ENCODE measurements at places on chromosomes 7 and 10. TPM values are rescaled to one million over a fixed set of nuclear protein-coding genes. Genes with fewer than 3 reads are reported as not detected.

DNA sequence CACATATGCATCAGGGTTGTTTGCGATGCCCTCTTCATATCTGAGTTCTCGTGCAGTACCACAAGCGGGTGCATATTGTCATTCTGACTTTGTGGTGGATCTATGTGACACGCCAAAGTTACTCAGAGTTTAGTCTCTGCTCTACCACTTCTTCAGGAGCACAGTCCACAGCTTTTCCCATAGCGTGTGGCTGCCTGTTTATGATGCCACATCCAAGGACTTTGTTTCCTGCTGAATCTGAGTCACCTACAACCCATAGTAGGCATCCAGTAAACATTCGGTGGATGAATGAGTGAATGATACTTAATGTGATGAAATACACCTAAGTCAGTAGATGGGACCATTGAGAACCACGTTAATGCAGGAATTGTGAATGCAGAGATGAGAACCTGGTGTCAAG is 15.0 kb downstream of the ADRA2A start:
- no peak overlapping the region for H3K4me3 ChIP-seq
- no peaks in the 10 kb centered on the region for H3K36me3 ChIP-seq
- no peaks in the 10 kb centered on the region for H3K4me1 ChIP-seq
- no peaks in the 10 kb centered on the region for H3K27me3 ChIP-seq
- H3K27ac ChIP-seq = no peak overlapping the region

- DNase-seq = no peak
- H3K27me3 ChIP-seq = no peaks in the 10 kb centered on the region
- no peak overlapping the region for H3K4me3 ChIP-seq
- no peak overlapping the region for H3K27ac ChIP-seq
These were observed 215.1 kb downstream of the PLXNA4 start for GRCh38 chr7:132361146-132361545.

DNA sequence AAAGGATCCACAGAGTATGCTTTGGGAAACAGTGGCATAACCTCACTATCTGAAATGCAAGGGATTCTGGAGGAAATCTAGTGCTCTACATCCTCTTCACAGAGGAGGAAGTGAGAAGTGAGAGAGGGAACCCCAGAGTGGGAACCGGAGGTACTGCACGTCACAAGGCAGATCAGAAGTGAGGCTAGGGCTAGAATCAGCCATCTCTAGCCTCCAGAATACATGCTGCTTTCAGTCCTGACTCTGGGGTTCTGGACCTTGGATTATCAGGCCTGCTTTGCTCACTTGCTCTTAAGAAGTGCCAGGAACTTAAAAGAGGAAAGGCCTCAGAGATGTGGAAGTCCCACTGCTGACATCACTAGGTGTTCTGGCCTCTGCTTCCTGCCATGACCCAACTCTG is 25.7 kb downstream of the ZNF503 start:
- no peaks in the 10 kb centered on the region for H3K36me3 ChIP-seq
- no peak overlapping the region for H3K4me3 ChIP-seq
- no peaks in the 10 kb centered on the region for H3K4me1 ChIP-seq
- DNase-seq = no peak
- no peak overlapping the region for H3K27ac ChIP-seq

TBRG4 gene
- total RNA-seq = 146 TPM

DNA sequence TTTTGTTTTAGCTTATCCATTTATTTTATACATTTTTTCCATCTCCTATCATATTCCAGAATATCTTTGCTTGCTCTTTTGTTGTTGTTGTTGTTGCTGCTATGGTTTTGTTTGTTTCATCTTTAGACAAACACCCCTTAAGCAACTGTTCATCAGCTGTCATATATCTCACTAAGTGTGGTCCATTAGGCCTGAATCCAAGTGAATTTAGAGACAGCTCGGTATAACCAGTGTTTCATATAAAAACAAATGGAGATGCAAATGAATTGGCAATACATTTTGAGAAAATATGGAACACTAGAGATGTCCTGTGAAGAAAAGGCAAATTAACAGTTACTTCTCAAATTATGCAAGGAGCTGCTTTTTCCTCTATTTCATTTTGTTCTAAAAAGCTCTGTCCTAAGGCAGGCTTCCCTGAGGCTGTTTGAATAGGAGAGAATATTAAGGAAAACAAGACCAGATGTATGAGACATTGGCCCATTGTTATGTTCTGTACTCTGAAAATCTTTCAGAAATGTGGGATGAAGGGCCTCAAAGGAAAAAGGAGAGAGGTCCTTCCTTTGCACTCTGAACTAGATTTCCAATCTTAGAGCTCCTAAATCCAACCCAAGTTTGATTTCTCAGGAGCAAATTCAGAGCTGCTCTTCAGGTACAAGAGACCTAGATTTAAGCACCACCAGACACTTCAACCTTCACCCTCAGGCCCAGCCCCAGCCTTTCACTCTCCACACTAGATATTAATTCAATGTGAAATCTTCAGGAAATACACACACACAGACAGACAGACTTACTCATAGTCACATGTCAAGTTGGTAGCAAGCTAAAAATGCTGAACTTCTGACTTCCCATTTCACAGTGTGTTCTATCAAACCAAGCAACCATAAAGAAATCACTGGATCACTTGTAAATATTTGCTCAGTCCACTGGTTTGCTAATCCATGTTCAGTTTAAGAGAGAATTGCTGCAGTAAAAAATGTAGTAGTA is 5.4 kb downstream of the TFEC start:
- H3K27me3 ChIP-seq = no peaks in the 10 kb centered on the region
- H3K27ac ChIP-seq = no peak overlapping the region
- no peak overlapping the region for H3K4me3 ChIP-seq
- no peak for DNase-seq
- H3K36me3 ChIP-seq = no peaks in the 10 kb centered on the region

PIP gene
- not detected for total RNA-seq

DNA sequence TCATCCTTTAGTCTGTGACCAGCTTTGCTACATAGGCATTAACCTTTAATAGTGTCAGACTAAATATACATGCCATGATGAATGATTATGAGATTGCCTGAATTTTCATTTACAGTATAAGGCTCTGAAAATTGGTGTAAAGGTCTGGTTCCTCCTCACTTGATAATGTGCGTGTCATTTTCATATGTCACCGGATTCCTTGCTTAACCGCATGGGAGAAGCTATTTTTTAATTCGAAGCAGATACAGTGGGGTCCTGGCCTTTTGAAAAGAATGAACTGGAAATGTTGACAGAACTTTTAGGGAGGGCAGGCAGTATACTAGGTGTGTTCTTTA is 192.4 kb upstream of the SH2B2 start:
- H3K4me1 ChIP-seq = peaks cover 14% of the 10 kb centered on the region
- H3K4me3 ChIP-seq = no peak overlapping the region
- H3K27me3 ChIP-seq = no peaks in the 10 kb centered on the region
- DNase-seq = no peak
- H3K36me3 ChIP-seq = no peaks in the 10 kb centered on the region

BHLHA15 gene
- total RNA-seq = 2.7 TPM

PRR15 gene
- total RNA-seq = 7.9 TPM

- no peaks in the 10 kb centered on the region for H3K4me1 ChIP-seq
- no peak overlapping the region for H3K27ac ChIP-seq
- DNase-seq = no peak
- H3K36me3 ChIP-seq = no peaks in the 10 kb centered on the region
- H3K4me3 ChIP-seq = no peak overlapping the region
- H3K27me3 ChIP-seq = no peaks in the 10 kb centered on the region
These were observed 54.7 kb upstream of the CHST3 start for GRCh38 chr10:71909399-71910083.
